ENCODE measurements at places on chromosomes 1 and 21.

GRCh38 chr21:46181436-46181835 lies 2.8 kb downstream of the SPATC1L start:
- no peak for DNase-seq

DNA sequence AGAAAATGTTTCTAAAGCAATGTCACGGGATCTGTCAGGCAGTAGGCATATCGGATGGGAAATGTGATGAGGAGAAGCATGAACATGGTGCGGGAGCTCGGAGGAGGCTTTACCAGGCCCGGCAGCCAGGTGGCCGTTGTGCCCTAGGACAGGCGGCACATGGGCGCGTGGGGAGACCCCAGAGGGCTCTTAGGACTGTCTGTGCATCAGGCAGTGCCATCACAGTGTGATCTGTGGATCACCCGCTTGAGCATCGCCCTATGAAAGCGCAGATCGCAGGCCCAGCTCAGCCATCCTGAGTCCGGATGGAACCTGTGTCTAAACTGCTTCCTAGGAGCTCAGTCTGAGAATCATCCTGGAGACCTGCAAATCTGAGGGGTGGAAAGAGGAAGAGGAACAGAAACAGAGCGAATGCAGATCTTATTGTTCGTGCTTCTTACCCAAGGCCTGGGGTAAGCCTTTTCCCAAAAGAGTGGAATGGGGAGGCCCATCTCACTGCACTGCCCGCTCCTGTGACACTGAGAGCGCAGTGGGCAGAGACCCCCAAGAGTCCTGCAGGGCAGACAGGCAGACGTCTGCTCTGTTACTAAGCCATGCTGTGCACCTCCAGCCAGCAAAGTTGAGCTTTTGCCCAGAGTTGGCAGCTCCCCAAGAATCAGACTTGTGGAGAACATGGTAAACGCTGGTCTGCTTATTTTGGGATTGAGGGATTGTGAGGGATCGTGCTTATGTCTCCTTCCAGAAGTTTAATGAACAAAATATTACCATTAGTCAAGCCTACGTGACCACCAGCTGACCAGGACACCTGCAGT lies 251.0 kb downstream of the RHOU start:
- DNase-seq, result peak; percentile 61

DNA sequence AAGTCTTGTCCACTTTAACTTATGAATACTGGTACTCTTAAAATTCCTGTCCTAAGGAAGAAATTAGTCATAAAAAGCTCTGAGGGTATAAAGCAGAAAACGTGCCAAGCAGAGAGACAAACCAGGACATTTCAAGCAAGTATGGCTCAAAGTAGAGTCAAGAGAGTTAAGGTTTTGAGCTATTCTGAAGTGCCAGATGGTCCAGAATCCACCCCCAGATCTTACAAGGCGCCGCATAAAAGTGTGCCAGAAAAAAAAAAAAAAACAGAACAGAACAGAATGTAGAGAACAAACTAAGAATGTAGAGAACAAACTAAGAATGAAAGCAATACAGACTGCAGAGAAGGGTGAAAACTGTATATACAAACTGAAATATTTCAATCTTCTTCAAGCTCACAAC lies 12.5 kb downstream of the EPS15 start:
- no peak for DNase-seq

- no peak for DNase-seq
Measured at GRCh38 chr21:38788275-38788905, 17.3 kb upstream of the ETS2 start.

DNA sequence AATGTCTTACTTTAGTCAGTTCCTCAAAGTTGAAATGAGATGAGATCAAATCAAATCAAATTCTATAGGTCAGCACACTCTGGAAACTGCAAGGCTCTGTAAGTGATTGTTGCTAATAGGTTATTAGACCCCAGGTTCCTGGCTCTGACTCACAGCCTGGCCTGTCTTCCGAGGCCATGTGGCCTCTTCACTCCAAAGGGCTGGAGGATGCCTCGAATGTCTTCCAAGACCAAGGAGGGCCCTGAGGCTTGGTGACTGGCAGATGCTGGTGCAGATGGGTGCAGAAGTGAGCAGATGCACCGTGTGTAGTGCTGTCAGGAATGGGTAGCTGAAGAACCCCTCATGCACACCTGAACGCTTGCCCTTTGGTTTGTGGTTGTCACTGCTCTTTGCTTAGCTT lies 113.4 kb downstream of the MAB21L3 start:
- DNase-seq, result no peak

Data from suppressor macrophage treated with lipopolysaccharide for 1 hour (primary cell).